ENCODE measurements at places on chromosomes 4 and X.

GRCh38 chr4:137559801-137560200 is 27.5 kb upstream of the PCDH18 start:
- DNase-seq, result no peak

- DNase-seq, result no peak
These were observed 24.2 kb downstream of the MID2 start for GRCh38 chrX:107849747-107850421.

GRCh38 chrX:34893741-34894140 is 48.9 kb upstream of the FAM47B start:
- no peak for DNase-seq

DNA sequence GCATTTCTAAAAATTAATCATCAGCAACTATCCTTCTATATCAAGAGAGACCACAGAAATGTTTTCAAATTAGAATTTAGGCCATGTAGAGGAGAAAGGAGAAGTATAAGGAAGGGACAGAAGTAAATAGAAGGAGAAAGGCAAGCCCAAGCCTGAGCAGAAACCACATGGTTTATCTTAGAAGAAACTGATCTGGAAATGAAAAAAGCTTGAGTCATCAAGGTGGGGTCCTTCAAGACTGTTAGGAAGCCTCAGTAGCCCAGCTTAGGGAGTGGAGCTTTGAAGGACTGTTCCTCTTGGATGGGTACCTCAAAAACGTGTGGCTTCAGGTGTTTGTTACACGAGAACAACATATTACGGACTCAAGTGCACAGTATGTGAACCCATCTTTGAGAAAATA is 4.5 kb downstream of the BMX start:
- no peak for DNase-seq

DNA sequence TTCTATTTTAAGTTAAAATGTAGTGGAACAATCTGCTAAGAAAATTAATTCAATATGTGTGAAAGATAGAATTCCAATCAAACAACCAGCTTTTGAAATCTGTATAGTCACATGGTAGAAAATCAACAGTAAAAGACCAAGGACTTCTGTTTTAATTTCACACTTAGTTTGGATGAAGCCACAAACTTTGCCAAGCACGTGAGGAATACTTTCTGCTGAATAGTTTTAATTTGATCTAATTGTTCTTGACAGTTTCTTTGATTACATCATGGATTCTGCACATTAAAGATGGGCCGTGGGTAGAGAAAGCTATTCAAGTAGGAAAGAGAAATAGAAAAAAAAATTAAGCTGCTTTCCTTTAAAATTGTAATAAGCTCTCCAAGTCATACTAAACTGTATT is 137.9 kb upstream of the FAM241A start:
- DNase-seq, result no peak

DNA sequence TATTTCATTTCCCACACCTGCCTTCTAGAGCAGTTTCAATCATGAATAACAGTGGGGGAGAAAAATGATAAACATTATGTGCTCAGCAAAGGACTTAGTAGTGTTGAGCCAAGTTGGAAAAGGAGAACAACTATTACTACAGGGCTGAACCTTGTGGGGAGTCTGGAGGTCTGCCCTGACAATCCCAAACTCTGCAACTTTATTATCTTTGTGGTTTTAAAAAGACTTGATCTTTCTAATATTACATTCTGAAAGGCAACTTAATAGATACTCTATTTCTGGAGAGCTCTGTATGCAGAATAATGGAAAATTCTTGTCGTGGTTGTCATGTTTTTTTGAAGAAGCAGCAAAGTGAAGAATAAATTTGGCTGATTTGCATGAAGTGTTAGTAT is 116.1 kb downstream of the SPCS3 start:
- peak; percentile 43 for DNase-seq

- DNase-seq, result no peak
These were observed 10.2 kb upstream of the ZNF718 start for GRCh38 chr4:114149-114548.

- peak; percentile 11 for DNase-seq
These were observed 151.7 kb upstream of the CXCL13 start for GRCh38 chr4:77453911-77454310.

- DNase-seq, result no peak
These were observed 75.3 kb downstream of the METTL14 start for GRCh38 chr4:118760493-118760892.

- no peak for DNase-seq
These were observed 216.4 kb upstream of the GYPA start for GRCh38 chr4:144356941-144357381.

- peak; percentile 89 for DNase-seq
These were observed 404.6 kb upstream of the FAT1 start for GRCh38 chr4:187128222-187128621.

DNA sequence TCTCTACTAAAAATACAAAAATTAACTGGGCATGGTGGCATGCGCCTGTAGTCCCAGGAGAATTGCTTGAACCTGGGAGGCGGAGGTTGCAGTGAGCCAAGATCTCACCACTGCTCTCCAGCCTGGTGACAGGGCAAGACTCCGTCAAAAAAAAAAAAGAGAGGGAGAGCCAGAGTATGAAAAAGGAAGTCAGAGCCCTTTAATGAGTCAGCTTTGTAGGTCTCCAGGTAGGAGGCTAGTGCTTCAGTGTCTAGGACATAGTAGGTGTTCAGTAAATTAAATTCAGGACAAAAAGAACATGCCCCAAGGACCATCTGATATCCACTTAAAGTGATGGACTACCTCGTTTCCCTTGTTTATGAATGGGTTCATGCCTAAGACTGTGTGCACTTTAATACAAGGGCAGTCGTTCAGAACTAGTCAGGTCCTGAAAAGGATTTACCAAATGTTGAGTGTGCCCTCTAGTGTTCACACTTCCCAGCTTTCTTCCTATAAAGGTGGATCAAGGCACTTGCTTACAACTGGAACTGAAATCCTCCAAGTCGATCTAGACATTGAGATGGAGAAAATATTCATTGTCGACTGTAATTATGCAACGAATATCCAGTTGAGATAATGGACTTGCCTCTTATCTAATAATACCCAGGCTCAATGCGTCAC is 29.0 kb downstream of the F9 start:
- peak; percentile 21 for DNase-seq

GRCh38 chrX:64321507-64321906 is 73.7 kb downstream of the MTMR8 start:
- DNase-seq, result no peak

DNA sequence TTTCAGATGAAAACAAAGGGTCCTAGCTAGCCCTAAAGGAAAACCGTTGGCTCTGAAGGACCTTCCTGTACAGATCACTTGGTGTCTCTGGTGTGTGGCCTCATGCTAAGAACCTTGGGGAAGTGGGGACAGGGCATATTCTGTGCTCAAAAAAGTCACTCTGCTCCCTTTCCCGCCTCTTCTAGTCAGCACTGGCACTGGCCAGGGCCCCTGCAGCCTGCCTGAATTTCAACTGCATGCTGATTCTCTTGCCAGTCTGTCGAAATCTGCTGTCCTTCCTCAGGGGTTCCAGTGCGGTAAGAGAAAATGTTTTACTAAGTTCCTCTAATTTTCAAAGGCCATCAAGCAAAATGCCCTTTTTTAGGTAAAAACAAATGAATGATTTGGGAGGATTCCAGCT is 3.4 kb downstream of the CYBB start:
- no peak for DNase-seq

- no peak for DNase-seq
These were observed 170.0 kb upstream of the GLRA2 start for GRCh38 chrX:14359316-14359715.

DNA sequence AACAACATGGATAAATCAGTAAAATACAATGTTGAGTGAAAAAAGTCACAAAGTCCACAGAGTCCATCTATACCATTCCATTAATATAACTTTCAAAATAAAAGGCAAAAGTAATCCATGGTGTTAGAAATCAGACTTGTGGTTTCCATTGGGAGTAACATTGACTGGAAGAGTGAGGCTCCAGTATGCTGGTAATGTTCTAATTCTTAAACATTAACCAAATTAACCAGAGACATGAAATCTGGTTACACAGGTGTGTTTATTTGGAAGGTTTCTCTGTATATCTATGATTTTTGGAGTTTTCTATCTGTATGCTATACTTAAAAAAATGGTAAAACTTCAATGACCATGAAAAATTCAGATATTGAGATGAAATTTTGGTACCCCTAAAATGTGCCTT is 42.6 kb downstream of the SULT1B1 start:
- no peak for DNase-seq

GRCh38 chr4:15809058-15809457 is 30.9 kb downstream of the CD38 start:
- no peak for DNase-seq

- no peak for DNase-seq
These were observed 120.0 kb upstream of the SHISA3 start for GRCh38 chr4:42277291-42277690.

All from EL (cell line).